Activated T-cell treated with anti-CD3 and anti-CD28 coated beads for 1 hour (primary cell): ENCODE measurements at places on chromosomes 3 and 15.
A peak's percentile ranks its signal among the peaks of the same experiment; 100 is the strongest.

DNA sequence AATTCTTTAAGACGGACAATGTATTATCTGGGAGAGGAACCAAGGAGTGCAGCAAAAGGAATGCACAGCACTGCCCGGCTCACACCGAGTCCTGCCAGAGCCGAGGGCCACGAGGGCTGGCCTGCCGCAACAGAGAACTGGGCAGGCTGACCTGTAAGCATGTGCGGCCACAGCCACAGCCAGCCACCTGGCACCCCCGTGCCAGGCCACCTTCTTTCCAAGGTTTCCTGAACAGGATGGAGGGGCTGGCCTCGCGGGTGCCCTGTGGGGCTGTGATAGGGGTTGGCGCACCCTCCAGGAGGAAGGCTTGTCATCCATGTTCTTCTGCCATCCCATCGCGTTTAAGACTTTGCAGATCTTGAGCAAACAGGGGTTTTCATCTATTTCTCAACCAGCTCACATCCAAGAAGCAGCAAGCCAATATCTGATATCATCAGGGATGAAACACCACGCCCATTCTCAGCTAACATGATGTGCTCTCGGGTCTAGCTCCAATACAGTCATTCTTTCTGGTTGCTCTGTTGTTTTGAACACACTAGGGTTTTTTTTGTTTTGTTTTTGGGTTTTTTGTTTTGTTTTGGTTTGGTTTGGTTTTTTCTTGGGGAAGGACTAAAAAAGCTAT is 10.2 kb downstream of the CA12 start:
- DNase-seq, result no peak

DNA sequence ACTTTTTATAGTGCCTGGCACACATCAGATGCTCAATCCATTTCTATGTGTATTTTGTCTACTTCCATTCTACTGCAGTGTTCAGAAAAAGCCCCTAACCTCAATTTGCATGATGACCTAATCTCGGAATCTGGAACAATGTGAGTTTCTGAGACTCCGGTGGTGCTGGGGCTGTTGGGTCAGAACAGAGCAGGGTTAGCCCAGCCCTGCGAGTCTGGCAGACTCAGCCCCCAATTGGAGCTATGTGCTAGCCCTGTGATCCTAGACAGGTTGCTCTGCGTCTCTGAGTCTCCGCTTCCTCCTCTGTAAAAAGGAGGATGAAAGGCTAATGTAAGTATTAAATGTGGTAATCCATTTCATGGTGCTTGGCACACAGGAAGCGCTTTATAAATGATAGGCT is 95.0 kb upstream of the ICE2 start:
- no peak for DNase-seq

- no peak for DNase-seq
Observed at GRCh38 chr3:151856118-151856517, 17.3 kb upstream of the SUCNR1 start.

DNA sequence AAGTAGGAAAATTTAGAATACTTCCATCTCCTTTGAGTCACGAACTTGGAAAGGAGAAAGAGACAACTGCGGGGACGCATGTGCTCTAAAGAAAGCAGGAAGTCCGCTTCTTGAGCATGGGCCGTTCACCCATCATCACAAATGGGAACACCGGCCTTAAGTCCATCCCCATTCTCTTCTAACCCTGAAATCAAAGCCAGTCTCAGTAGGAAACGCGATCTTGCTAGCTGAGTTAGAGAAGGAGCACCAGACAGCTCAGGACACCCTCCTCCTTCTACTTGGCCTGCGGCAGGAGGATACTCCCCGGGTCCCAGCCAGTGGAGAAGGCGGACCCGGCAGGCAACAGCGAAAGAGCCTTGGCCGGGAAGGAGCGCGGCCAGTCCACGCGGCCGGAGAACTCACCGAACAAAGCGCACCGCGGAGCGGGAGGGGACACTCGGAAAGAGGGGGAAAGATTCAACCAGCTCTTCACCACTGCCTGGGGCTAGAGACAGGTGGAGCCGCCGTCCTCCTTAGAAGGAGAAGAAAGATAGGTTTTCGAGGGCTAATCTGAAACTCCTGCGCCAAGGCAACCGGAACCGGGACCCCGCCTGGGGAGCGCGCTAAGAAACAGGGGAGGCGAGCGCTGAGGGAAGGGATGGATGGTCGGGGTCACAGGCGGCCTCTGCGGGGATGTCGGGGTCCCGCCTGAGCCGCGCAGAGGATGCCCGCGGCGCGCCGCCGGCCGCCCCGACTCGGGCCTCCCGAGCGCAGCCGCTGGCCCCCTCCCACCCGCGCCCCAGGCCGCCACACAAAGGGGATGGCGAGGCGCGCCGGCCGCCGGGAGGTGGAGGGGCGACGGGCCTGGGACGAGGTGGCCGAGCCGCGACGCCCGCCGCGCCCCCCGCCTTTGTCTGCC is 818 bp downstream of the SLC4A7 start:
- DNase-seq, result peak; percentile 11
